ENCODE measurements at places on chromosomes 4 and X.

- DNase-seq = no peak
Observed at GRCh38 chr4:110175634-110176033, 22.8 kb downstream of the ELOVL6 start.

DNA sequence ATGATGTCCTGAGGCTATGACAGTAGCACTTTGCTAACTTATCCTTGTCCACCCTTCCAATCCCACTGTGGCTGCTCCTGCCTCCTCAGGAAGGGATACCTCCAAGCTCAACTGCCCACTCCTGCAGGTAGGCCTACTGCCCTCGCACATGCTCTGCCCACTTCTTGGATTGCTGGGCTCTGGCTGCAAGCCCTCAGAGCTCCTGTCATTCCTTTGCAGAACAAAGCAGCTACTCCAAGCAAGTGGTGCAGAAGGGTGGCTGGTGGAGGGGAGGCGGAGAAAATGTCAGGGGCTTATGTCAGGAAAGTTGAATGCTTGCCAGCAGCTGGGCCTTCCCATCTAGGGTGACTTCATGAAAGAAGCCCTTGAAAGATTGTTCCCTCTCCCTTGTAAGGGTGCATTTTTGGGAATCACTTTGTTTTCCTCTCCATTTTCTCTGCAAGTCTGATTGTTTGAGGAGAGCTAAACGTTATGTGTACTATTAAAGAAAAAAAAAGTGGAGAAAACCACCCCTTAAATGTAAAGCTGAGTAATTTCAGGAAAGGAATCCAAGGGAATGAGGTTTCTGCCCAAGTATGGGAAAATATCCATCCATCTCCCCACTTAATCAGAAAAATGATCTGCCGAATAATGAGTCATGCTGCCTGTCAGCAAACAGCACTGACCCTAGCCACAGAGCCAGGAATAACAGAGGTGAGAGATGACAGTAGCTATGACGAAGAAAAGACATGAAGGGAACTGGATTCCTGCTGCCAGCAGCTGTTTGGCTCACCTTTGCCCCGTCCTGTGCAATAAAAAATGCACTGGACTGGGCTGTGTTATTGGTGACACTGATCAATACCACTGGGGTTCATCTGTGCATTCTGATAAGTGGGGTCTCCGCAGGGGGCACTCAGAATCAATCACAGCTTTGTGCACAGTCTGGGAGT is 102.0 kb downstream of the RTL5 start:
- DNase-seq = no peak

GRCh38 chrX:97132664-97133415 is 249.1 kb downstream of the RPA4 start:
- DNase-seq = no peak

GRCh38 chr4:184267673-184268583 is 50.3 kb upstream of the ENPP6 start:
- DNase-seq = no peak

GRCh38 chr4:147059064-147059731 is 113.5 kb upstream of the TTC29 start:
- no peak for DNase-seq

- no peak for DNase-seq
Observed at GRCh38 chr4:74402692-74403456, 37.9 kb downstream of the EREG start.

DNA sequence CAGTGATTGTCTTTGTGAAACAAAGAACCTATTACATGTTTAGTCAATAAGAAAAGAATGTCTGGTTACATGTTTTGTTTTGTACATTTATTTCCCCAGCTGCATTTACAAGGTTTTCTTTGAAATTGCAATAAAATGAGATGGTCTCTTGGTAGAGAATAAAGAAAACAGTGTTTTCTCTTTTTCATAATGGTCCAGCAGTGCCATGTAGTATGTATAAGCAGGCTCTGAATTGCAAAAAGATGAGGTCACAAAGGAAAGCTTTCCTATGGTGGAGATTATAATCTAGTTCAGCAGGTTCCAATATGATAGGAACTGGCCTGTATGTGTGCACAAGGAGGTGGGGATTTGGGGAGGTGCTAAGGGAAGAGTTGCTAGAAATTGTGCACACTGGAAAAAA is 1417.3 kb downstream of the STIM2 start:
- DNase-seq = no peak

- no peak for DNase-seq
Observed at GRCh38 chr4:139267301-139267700, 12.7 kb downstream of the MGARP start.

DNA sequence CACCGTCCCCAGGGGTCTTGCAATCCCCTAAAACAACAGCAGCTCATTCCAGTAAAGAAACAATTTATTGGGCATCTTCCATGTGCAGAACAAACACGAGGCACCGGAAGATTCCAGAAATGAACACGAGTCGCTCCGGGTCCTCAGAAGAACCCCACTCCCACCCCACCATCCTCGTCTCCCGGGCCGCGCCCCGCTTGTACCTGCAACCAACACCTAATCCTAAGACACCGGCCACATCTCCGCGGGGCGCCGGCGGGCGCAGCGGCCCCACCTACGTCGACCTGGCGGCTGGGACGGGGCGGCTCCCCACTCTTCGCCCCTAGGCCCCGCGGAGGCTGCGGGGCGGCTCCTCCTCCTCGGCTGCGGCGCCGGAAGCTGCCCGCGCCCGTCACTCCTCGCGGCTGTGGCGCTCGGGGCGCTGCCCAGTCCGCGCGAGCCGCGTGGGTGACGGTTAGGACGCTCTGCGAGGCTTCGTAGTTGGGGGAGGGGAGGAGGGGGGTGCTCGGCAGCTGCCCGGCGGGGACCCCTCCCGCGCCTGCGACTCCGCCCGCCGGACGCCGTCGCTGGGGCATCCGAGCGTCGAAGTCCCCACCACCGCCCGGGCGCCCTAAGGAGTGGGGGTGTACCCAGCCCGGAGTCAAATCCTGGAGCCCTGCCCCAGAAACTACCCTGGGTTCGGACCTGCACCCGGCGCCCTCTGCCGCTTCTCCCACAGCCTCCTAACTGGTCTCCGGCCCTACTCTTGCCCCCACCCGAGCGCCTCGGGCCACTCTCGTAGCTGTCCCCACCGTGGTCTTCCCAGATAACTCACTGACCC is at the start of gene CCDC158:
Gene CCDC158, minus strand, starts transcription at position 380 of the 820 bp plus-strand sequence. CDS start 17,934 bp downstream, outside the sequence.
- DNase-seq = no peak

- DNase-seq = no peak
Observed at GRCh38 chr4:185567381-185568376, 32.4 kb upstream of the PDLIM3 start.

- no peak for DNase-seq
Observed at GRCh38 chr4:186882293-186882692, 158.6 kb upstream of the FAT1 start.

GRCh38 chrX:1507511-1508463 is 29.2 kb downstream of the P2RY8 start:
- DNase-seq = no peak

GRCh38 chr4:156609421-156609820 is 362.2 kb downstream of the PDGFC start:
- DNase-seq = no peak

GRCh38 chr4:185740471-185740873 is 71.5 kb downstream of the SORBS2 start:
- no peak for DNase-seq

- DNase-seq = no peak
Observed at GRCh38 chr4:55435141-55435841, 39.5 kb downstream of the TMEM165 start.

- DNase-seq = no peak
Observed at GRCh38 chrX:82757614-82758013, 750.5 kb upstream of the POU3F4 start.

DNA sequence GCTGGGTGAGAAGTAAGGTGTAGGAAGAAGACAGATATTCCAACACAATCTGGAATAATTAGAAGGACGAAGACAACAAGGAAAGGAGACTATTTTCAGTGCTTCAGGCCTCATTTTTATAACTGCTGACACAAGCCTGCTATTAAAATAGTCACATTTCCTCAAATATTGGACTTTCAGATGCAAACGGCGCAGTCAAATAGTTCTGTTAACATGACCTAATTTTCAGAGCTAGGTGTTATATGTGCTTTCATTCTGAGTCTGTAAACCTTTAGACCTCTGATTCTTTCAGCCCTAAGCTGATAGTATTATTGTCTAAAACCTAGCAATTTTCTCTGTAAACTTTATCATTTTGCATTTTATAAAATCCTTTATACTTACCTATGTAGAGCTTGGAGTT is 261.5 kb downstream of the IL1RAPL1 start:
- no peak for DNase-seq

GRCh38 chr4:121233982-121234381 is 69.9 kb upstream of the TNIP3 start:
- DNase-seq = no peak

DNA sequence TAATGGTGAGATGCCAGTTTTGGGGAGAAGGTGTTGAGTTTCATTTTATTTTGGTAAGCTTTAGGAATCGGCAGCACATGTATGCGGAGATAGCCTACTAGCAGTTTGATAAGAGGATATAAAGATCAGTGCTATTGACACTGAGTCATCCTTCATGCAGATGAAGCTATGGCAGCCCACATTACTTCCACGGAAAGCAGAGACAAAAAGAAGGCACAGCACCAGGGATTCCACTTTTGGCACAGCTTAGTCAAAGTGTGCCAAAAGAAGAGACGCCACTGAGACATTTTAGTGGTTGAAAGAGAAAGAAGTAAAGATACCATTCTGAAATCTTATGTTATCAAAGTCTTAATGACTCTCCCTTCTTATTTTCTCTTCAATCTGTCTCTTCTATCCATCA is 103.8 kb downstream of the GABRB1 start:
- DNase-seq = no peak

DNA sequence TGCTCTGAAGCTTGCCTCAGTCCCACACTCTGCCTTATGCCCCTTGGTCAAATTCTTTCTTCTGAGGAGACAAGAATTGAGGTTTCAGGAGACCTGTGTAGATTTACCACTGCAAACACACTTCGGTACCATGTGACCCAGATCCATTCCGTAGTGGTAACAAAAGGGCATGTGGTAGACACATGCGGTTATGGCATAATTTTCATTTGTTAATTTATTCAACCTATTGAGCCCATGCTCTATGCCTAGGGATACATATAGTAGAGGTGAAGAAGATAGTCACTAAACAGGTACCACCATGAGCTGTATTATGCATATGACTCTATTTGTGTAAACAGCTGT is 190.9 kb downstream of the NDST4 start:
- DNase-seq = no peak

- DNase-seq = no peak
Observed at GRCh38 chr4:99634742-99635360, 22.8 kb downstream of the C4orf54 start.

GRCh38 chrX:155020591-155020990 is 1.9 kb downstream of the F8 start:
- no peak for DNase-seq

All from NCI-H187 (cell line).